ENCODE measurements at places on chromosomes 2 and 18. TPM values are rescaled to one million over a fixed set of nuclear protein-coding genes. Genes with fewer than 3 reads are reported as not detected.

DNA sequence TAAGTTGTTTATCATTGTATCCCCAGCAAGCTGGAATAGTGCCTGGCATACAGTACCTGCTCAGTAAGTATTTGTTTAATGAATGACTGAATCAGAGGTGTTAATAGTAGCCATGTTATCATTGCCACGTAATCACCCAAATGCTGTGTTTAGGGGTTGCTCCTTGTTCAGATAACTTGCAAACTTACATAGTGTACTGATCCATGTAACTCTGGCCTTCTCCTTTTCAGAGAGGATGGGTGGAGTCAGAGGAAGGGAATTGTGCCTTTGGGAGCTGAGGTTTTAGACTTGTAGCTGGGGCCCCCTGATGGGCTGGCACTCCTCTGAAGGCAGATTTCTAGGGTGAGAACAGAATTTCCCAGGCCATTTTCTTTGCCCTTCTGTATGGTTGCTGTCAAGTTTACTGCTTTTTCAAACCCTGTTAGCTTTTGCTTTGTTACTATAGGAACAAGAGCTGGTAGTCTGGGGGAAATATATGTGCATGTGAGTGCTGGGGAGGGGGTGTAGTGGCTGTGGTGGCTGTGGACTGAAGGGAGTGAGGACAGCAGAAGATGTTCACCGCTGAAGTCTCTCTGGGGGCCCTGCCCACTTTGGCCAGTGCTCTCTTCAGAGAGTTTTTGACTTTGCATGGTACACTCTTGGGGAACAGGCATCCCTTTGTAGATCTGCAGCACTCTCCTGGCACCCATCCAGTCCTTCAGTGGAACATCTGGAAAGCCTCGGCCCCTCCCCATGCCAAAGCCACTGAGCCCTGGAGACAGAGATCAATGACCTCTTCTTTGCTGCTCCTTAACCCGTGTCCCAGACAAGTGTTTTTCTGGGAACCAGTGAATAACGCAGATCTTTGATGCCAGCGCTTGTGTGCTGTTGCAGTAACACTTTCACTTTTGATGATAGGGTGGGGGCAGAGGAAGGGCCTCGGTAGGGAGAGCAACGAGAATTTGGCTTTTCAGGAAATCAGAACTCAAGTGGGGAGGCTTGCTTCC, 209.0 kb downstream of the PRKCE start:
- peak overlapping the region; percentile 20 for H3K4me3 ChIP-seq
- no peaks in the 10 kb centered on the region for H3K27me3 ChIP-seq
- DNase-seq, result peak; percentile 38

GRCh38 chr18:47929681-47930198, 719 bp downstream of the SMAD2 start:
- H3K4me1 ChIP-seq, result no peaks in the 10 kb centered on the region
- H3K27me3 ChIP-seq, result no peaks in the 10 kb centered on the region
- H3K4me3 ChIP-seq, result peak overlapping the region; percentile 98
- H3K36me3 ChIP-seq, result no peaks in the 10 kb centered on the region
- peak; percentile 45 for DNase-seq

DNA sequence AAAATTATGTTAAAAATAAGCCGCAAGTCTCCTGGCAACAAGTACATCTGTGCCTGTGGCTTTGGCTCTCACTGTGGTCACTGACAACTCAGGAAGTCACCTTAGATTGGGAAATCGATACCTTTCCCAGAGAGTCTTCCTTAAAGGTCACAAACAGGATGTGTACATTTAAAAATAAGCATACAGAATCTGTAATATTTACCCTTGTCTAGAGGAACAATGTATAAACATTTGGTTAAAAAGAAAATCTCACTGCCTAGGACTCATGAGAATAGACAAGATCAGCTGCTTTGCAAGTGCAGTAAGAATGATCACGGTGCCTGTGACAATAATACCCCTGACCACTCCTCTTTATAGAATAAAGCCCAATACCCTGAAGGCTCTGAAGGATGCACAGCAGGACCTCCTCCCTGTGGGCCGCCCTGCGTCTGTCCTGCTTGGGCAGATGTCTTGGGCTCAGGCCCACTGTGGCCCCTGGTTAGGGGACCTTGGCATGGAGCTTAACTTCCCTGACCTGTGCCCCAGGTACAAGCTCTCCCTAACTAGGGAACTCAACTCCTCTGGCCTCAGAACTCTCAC, 98.0 kb upstream of the MGAT4A start:
- peaks cover 30% of the 10 kb centered on the region for H3K27me3 ChIP-seq
- H3K27ac ChIP-seq, result no peak overlapping the region
- no peaks in the 10 kb centered on the region for H3K4me1 ChIP-seq
- H3K4me3 ChIP-seq, result no peak overlapping the region
- H3K36me3 ChIP-seq, result no peaks in the 10 kb centered on the region

FTCDNL1 gene
- total RNA-seq, result 0.18 TPM

- no peak for DNase-seq
- no peaks in the 10 kb centered on the region for H3K36me3 ChIP-seq
- H3K27me3 ChIP-seq, result peaks cover 27% of the 10 kb centered on the region
- H3K4me1 ChIP-seq, result no peaks in the 10 kb centered on the region
- H3K4me3 ChIP-seq, result no peak overlapping the region
- no peak overlapping the region for H3K27ac ChIP-seq
These were observed 5.2 kb downstream of the IL37 start for GRCh38 chr2:112916145-112916571.

DNA sequence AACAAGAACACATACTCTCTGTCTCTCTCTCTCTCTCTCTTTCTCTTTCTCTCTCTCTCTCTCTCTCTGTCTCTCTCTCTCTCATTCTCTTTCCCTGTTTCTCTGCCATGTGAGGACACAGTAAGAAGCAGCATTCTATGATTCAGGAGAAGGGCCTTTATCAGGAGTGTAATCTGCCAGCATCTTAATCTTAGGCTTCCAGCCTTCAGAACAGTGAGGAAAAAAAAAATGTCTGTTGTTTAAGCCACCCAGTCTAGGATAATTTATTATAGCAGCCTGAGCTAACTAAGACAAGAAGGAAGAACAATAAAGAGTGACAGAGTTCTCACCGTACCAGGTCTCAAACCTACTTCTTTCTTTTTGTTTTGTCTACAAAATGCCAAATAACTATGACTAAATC, 399.4 kb downstream of the SOCS6 start:
- H3K27ac ChIP-seq, result no peak overlapping the region
- H3K4me3 ChIP-seq, result no peak overlapping the region
- H3K36me3 ChIP-seq, result no peaks in the 10 kb centered on the region
- H3K4me1 ChIP-seq, result no peaks in the 10 kb centered on the region

GRCh38 chr2:74876081-74876886, 42.4 kb downstream of the HK2 start:
- peaks cover 66% of the 10 kb centered on the region for H3K36me3 ChIP-seq
- H3K4me1 ChIP-seq, result peaks cover 16% of the 10 kb centered on the region
- no peaks in the 10 kb centered on the region for H3K27me3 ChIP-seq
- no peak overlapping the region for H3K4me3 ChIP-seq
- H3K27ac ChIP-seq, result peak overlapping the region; percentile 19
- peak; percentile 46 for DNase-seq

- H3K4me3 ChIP-seq, result no peak overlapping the region
- no peaks in the 10 kb centered on the region for H3K36me3 ChIP-seq
- DNase-seq, result no peak
- H3K27me3 ChIP-seq, result no peaks in the 10 kb centered on the region
- H3K4me1 ChIP-seq, result peaks cover 9% of the 10 kb centered on the region
- no peak overlapping the region for H3K27ac ChIP-seq
These were observed 37.4 kb downstream of the CHN1 start for GRCh38 chr2:174967691-174968260.

Measured in IMR-90 (cell line).